Skeletal muscle cell (primary cell): ENCODE measurements at places on chromosomes 7 and 10.
A peak's percentile ranks its signal among the peaks of the same experiment; 100 is the strongest.

DNA sequence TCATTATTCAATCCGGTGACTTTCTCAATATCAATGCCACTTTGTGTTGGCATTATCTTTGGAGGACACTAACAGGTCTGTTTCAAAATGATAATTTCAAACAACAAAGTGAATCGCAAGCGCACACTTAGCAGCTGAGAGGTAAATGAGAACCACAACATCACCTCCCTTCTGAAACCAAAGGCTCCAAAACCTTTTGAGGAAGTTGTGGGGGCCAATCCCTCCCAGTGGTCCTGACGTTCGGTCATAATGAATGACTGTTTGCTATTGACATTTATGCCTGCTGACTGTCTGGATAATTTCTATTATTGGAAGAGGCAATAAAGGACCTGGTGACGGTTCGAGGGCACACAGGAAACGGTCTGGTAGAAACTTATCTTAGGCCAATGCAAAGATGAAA, 1.8 kb downstream of the ADARB2 start:
- no peak for DNase-seq

GRCh38 chr7:95105627-95106026, 198.2 kb downstream of the PPP1R9A start:
- DNase-seq = no peak

GRCh38 chr7:106345421-106346166, 60.8 kb upstream of the NAMPT start:
- DNase-seq = peak; percentile 49

- no peak for DNase-seq
Observed at GRCh38 chr7:16411391-16411790, 9.9 kb downstream of the CRPPA start.
